ENCODE measurements at places on chromosomes 5 and 9. TPM values are rescaled to one million over a fixed set of nuclear protein-coding genes. Genes with fewer than 3 reads are reported as not detected.
A peak's percentile ranks its signal among the peaks of the same experiment; 100 is the strongest.

- DNase-seq = peak; percentile 35
Measured at GRCh38 chr5:57221049-57221568, 47.2 kb downstream of the GPBP1 start.

- peak; percentile 22 for DNase-seq
Measured at GRCh38 chr9:3809724-3810123, 283.9 kb upstream of the RFX3 start.

Gene PCDHGB3
- total RNA-seq = 0.10 TPM

GRCh38 chr5:10789726-10790125 lies 28.7 kb upstream of the DAP start:
- no peak for DNase-seq

Gene TAF11L6
- not detected for total RNA-seq

- no peak for DNase-seq
Measured at GRCh38 chr5:143682929-143683386, 129.0 kb upstream of the HMHB1 start.

GRCh38 chr9:77817590-77818311 lies 169.6 kb upstream of the GNA14 start:
- no peak for DNase-seq

DNA sequence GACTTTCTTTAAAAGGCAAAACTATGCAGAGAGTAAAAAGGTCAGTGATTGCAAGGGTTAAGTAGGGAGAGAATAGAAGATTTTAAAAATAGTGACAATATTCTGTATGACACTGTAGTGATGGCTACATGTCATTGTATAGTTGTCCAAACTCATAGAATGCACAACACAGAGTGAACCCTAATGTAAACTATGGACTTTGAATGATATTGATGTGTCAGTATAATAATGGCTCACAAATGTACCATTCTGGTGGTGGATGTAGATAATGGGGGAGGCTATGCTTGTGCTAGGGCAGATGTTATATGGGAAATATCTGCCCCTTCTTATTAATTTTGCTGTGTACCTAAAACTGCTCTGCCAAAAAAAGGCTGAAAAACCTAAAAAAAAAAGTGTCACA lies 468.9 kb downstream of the KIF4B start:
- DNase-seq = no peak

DNA sequence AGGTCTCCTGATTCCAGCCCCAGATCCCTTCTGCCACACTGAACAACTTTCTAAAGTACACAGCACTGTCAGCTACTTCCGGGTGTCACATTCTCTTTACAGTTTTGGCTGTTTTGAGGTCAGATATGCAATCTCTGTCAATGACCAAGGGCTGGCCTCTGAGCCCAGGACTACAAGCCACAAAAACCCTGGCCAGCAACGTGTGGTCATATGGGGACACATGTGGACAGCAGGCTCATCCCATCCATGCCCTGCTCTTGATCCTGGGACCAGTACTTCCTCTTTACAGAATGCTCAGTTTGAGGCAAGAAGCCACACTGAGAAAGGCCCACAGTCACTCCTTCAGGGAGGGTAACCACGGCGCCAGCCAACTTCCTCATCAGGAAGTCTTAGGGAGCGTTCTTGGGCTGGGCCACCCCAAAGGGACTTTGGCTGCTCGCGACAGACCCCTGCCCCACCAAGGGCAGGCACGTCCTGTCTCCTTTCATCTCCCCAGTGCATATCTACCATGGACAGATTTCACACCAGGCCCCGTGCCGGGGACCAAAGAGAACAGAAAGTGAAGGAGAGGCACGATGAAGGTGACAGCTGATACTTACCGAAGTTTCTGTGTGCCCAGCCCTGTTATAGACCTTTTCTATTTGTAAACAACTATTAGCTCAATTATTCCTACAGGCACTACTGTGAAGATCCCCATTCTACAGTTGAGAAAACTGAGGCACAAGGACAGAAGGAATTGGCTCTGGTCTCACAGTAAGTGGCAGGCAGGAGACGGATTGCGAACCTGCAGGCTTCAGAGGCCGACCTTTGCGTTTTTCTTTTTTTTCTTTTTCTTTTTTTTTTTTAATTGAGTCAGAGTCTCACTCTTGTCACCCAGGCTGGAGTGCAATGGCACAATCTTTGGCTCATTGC lies 37.3 kb downstream of the STK10 start:
- DNase-seq = no peak

DNA sequence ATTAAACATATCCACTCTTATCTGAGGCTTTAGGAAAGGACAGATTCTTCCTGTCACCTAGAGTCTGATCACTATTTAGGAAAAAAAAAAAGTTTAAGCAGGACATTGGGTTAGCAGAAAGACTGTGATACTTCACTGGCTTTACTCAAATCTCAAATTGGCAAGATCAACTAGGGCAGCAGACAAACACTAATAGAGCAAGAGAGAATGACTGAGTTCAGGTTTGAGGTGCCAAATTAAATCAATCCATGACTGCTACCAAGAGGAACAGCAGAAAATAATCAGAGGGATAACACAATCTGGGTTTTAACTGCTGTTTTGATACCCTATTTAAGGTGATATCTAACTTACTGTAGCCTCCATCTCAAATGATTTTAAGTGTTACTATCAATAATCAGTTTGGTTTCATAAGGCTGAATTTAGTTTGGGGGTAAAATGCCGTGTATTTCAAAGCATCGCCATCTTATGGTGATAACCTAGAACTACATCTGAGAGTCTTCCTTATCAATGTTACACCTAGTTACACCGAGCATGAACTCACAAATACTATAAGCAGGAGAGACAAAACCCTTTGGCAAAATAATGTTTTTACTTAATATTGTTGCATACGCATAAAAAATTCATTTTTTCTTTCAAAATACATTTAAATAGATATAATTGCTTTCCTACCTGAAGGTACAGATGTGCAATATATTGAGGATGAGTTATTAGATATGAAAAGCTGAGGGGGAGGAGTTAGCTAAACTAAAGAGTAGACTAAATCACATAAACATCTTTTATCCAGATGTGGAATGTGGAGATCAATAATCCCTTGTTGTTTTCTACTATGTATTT lies 286.4 kb upstream of the CDH12 start:
- DNase-seq = no peak

- no peak for DNase-seq
Measured at GRCh38 chr5:16049761-16050160, 129.8 kb downstream of the MARCHF11 start.

GRCh38 chr5:119022017-119022745 lies 33.8 kb upstream of the DTWD2 start:
- no peak for DNase-seq

GRCh38 chr5:160259341-160259740 lies 30.0 kb downstream of the FABP6 start:
- DNase-seq = no peak

Gene FBN2
- 0.42 TPM for total RNA-seq
